CD4-positive, alpha-beta T cell treated with Interleukin-6 at 100 ng/mL for 8 hours (primary cell): ENCODE measurements at places on chromosomes 6 and 20.

GRCh38 chr6:11328613-11329247 lies 96.3 kb upstream of the NEDD9 start:
- no peak for DNase-seq

DNA sequence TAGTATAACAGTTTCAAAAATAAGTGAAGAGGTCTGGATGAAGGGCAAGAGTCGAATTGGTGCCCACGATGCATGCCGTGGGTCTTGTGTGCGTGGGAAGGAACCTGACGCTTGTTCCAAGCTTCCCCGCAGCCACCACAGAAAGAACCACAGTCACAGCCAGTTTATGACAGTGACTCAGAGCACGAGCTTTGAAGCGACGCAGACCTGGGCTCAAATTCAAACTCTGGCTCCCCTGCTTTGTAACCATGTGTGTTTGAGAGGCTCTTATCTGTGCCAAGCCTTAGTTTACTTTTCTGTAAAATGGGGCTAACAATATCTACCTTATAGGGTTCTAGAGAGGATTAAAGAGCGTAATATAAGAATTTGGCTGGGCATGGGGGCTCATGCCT lies 65.5 kb downstream of the SYNJ2 start:
- peak; percentile 47 for DNase-seq

GRCh38 chr6:100347901-100348550 lies 116.7 kb downstream of the SIM1 start:
- DNase-seq: no peak

DNA sequence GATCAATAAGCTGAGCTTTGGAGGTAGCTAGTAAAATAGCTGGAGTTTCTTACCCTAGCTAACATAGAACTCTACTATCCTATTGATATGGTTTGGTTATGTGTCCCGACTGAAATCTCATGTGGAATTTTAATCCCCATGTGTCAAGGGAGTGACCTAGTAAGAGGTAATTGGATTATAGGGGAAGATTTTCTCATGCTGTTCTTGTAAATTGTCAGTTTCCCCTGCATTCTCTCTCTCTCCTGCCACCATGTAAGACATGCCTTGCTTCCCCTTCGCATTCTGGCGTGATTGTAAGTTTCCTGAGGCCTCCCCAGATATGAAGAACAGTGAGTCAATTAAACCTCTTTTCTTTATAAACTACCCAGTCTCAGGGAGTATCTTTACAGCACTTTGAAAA lies 24.6 kb upstream of the SYNE1 start:
- no peak for DNase-seq

DNA sequence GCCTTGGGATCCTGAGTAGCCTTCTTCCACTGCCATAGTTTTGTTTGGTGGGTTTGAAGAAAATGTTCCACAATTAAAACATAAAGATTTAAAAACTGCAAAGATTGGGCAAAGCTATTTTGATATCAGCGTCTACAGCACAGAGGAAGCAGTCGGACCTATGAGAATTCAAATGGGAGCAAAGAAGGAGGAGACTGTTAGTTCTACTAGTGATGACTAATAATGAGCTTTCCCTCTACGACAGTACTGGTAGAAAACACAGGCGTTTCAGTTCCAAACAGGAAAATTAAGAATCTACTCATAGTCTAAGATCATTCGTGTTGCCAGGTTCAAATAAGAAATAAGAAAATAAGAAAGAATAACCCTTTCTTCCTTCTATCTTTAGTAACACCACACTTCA lies 121.2 kb downstream of the INSM1 start:
- DNase-seq: no peak

GRCh38 chr6:144493035-144493910 lies 208.1 kb downstream of the UTRN start:
- DNase-seq: no peak

DNA sequence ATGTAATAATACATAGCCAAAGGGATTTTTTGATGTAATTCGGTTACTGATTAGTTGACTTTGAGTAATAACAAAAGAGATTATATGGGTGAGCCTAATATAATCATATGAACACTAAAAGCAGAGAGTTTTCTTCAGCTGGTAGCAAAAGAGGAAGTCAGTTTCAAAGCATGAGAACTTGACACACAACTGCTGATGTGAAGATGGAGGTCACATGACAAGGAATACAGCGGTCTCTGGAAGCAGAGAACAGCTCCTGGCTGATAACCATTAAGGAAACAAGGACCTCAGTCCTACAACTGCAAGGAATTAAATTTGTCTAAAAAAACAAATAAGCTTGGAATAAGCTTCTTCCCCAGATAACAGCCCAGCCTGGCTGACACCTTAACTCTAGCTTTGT lies 154.5 kb upstream of the PRND start:
- no peak for DNase-seq

DNA sequence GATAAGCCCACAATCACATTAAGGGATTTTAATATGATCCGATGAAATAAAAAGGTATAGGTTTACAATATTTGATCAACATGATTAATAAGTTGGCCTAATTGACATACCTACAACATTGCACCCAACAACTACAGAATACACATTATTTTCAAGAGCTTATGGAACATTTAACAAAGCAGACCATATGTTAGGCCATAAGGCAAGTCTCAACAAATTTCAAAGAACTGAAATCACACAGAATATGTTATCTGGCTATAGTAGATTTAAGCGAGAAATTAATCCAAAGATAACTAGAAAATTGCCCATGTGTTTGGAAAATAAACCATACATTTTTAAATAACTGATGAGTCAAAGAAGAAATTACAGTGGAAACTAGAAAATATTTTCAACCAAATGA lies 126.0 kb upstream of the KCNG1 start:
- DNase-seq: no peak
